Heart right ventricle (tissue), 16 donors: ENCODE measurements at places on chromosomes 5 and 9. TPM values are rescaled to one million over a fixed set of nuclear protein-coding genes. Genes with fewer than 3 reads are reported as not detected.

The OCLN gene
- polyA plus RNA-seq: 0.30 TPM

- no peak overlapping the region for H3K4me3 ChIP-seq
- H3K27me3 ChIP-seq: no peaks in the 10 kb centered on the region
- DNase-seq: no peak
- no peaks in the 10 kb centered on the region for H3K36me3 ChIP-seq
- H3K27ac ChIP-seq: no peak overlapping the region
- H3K4me1 ChIP-seq: no peaks in the 10 kb centered on the region
These were observed 118.4 kb upstream of the KCNN2 start for GRCh38 chr5:114243281-114243971.

GRCh38 chr9:130256644-130257043 is 8.9 kb upstream of the HMCN2 start:
- no peak overlapping the region for H3K27ac ChIP-seq
- H3K36me3 ChIP-seq: no peaks in the 10 kb centered on the region
- no peaks in the 10 kb centered on the region for H3K27me3 ChIP-seq

The SLC34A3 gene
- not detected for polyA plus RNA-seq

DNA sequence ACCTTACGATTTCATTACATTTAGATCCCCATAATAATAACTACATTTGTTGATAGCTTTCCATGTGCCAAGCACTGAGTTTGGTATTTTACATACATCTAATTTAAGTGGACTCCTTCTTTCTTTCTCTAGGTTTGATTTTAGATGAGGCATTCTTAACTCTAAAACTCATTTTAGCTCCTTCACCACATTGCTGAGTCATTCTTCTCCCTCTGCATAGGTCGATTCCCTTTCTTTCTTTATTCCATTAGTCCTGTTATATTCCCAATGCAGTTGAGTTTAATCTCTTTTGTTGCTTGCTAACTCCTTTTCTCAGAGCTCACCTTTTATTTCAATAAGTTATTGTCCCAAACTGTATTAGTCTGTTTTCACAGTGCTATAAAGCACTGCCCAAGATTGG is 329.8 kb downstream of the TAF11L14 start:
- no peaks in the 10 kb centered on the region for H3K36me3 ChIP-seq
- H3K4me1 ChIP-seq: no peaks in the 10 kb centered on the region
- no peak for DNase-seq
- H3K27me3 ChIP-seq: no peaks in the 10 kb centered on the region
- no peak overlapping the region for H3K4me3 ChIP-seq
